ENCODE measurements at places on chromosomes 7 and 10. TPM values are rescaled to one million over a fixed set of nuclear protein-coding genes. Genes with fewer than 3 reads are reported as not detected.

DNA sequence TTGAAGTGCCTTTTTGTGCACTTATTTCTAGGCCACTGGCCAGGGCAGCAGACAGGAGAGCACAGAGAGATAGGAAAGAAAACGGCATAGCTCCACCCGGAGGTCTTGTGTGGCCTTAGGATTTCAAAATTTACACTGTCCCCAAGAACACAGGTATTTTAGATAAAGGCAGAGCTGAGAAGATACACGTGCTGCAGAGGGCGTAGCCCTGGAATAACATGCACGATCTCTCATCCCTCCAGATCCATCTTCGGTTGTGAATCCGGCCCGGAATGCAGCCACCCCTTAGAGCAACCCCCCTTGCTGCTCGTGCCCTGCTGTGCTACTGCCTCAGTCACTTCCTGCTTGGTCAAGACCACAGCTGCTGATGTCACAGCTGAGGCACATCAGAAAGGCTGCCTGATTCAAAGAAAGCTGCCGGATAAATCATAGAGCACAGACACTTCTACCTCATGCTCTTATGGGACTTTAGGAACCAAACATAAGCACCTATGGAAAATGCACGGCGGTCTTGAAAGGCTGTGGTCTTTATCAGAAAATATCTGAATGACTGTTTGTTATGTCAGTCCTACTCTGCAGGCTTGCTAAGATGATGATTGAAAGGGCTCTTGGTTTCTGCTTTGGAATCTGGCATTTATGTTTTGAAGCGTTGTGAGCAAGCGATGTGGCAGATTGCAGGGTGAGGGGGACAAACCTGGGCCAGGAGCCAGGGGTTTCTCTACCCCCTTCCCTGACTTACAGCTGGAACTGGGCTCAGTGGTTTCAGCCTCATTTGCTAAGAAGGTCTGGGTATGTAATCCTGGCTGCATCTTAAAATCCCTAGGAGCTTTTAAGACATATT is 152.0 kb downstream of the SVIL start:
- peak; percentile 49 for DNase-seq

GRCh38 chr7:78080241-78080640 is 281.7 kb downstream of the PHTF2 start:
- DNase-seq = no peak

- DNase-seq = no peak
Observed at GRCh38 chr10:69573056-69573806, at the start of gene NEUROG3. NEUROG3 (minus strand) TSS chr10:69573422; CDS start chr10:69573043, 379 bp downstream.

GRCh38 chr7:101302641-101303101 is 18.9 kb downstream of the IFT22 start:
- no peak for DNase-seq

DNA sequence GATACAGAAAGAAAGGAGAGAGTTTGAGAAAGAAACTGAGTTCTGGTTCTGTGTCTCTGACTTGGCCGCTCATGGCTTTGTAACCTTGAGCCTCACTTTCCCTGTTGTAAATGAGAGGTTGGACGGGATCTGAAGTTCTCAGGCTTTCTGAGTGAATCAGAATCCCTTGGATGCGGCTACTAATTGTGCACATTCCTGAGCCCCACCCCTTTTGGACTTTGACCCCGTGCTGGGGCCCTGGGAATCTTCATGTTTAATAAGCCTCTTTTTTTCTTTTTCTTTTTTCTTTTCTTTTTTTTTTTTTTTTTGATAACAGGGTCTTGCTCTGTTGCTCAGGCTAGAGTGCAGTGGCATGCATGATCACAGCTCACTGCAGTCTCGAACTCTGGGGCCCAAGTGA is 26.9 kb downstream of the SLC25A28 start:
- DNase-seq = no peak

- no peak for DNase-seq
Observed at GRCh38 chr10:23742368-23742767, 303.5 kb downstream of the OTUD1 start.

GRCh38 chr7:82714883-82715282 is 271.3 kb upstream of the CACNA2D1 start:
- DNase-seq = no peak

DNA sequence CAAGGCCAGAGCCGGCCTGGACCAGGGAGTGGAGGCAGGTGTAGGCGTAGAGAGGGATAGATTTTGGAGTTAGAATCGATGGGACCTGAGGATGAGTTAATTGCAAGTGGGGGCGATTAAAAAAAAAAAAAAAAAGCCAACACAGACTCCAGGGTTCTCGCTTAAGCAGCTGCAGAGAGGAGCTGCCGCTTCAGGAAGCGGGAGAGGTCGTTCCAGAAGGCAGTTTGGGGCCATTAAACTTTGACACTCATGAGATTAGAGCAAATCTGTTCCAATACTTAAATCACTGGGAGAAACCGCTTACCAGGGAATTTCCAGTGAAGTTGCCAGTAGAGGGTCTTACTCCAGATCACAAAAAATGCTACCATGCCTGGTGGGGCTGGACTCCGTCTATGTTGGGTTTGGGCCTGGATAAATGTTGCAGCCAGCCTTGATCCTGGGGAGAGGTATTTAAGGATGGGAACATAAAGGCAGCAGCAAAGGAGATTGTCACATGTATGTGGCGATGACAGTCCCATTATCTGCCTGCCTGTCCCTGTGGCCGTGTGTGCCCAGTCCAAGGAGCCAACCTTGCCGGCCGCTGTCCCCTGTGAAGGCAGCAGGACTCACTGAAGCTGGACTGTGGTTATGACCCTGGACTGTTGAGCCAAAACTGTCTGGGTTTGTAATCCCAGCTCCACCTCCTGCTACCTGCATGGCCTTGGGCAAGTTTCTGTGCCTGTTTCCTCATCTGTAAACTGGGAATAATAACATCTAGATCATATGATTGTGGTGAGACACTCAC is 23.9 kb upstream of the GRID1 start:
- no peak for DNase-seq

DNA sequence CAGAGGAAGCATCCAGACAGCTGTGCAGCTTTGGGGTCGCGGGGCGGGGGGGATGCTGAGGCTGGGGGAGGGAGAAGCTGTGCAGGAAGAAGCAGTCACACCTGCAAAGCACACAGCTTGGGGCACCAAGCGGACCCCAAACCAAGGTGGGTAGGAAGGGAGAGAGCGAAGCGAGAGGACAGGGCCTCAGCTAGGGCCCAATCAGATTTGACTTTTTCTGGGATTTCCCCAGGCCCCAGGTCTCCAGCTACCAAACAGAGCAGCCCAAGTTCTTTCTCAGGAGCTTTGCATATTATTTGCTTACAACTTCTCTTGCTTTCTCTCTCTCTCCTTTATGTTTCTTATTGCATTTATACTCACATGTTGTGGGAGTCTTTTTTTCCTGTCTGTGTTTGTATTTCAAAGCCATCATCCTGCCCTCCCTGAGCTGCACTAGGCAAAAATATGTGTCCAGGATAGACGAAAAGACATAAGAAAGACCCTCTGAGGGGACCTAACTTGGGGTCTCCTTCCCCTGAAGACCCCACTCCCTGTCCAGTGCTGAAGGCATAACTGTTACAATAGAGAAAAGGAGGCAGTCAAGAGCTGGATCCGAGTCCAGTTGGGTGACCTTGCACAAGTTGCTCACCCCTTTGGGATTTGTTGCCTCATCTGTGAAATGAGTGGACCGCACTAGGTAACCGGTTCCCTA is 50.6 kb upstream of the SMNDC1 start:
- no peak for DNase-seq

DNA sequence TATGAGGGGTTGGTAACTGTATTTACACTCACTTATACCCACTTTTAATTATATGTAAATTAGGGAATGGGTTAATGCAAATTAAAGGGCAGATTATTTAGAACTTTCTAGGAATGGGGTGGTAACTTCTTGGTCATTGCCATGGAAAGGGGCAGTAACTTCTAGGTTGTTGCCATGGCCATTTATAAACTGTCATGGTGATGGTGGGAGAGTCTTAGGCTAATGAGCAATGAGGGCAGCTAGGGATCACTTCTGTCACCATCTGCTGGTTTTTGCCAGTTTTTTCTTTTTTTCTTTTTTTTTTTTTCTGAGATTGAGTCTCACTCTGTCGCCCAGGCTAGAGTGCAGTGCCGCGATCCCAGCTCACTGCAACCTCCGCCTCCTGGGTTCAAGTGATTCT is 33.1 kb downstream of the NAPEPLD start:
- no peak for DNase-seq

GRCh38 chr10:127579640-127580039 is 30.5 kb downstream of the NPS start:
- no peak for DNase-seq

- DNase-seq = no peak
Observed at GRCh38 chr7:154910125-154910524, 92.8 kb downstream of the PAXIP1 start.

GRCh38 chr7:32616625-32617024 is 121.3 kb downstream of the AVL9 start:
- DNase-seq = peak; percentile 92

DNA sequence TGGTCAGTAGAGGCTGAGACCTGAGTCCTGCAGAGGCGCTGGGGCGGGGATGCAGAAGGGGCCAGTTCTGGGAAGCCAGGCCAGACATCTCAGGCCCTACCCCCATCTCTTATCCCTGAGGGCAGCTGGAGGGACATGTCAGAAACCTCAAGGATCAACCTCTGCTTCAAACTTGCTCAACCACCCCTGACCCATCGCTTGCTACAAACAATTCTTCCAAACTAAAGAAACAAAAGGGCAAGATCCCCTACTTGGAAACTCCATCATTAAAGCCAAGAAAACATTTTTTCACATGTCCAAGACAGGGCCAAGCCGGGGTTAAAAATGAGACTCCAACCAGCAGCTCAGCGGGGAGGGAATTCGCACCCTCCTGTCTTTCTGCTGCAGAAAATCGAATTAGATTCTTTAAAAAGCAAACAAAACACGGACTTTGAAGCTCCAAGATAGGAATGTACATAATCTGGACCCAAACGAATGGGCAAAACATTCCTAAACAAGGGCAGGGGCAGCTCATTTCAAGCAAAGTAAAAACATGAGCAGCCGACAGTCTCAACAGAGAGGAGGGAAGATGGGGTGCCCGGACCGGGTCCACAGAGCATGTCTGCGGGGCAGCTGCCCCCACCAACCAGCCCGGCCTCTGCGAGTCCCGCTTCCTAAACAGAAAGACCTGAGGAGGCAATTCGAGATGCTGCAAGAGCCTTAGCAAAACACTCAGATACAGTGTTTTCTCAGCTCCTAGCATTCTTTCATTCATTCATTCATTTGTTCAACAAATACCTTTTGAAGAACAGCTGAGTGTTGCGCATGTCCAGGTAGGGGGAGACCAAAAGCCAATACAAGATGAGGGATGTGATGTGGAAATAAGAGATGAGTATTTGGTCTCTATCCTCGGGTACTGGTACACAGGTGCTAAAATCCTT is 44.8 kb downstream of the CHST15 start:
- no peak for DNase-seq

Gene FZD1
- 11.8 TPM for total RNA-seq

Gene FFAR4
- total RNA-seq = not detected

Gene NEUROG3
- not detected for total RNA-seq

Gene ATP6V0E2
- 50.4 TPM for total RNA-seq

Gene HIP1
- total RNA-seq = 29.0 TPM

Gene CCL24
- total RNA-seq = not detected

Data from HFFc6 (cell line).